CD4-positive, alpha-beta T cell (primary cell): ENCODE measurements at places on chromosomes 6 and 20. TPM values are rescaled to one million over a fixed set of nuclear protein-coding genes. Genes with fewer than 3 reads are reported as not detected.

The UBD gene
- not detected for total RNA-seq

The KCNB1 gene
- 0.08 TPM for total RNA-seq

The CDKN1A gene
- 98.6 TPM for total RNA-seq

The EYA2 gene
- not detected for total RNA-seq

The LIN28B gene
- not detected for total RNA-seq

The LY6G6C gene
- total RNA-seq: not detected

The HUS1B gene
- total RNA-seq: 3.1 TPM

The LPIN3 gene
- 1.9 TPM for total RNA-seq

The ELOVL2 gene
- total RNA-seq: not detected

The KIAA1755 gene
- not detected for total RNA-seq

The DAAM2 gene
- total RNA-seq: not detected

The C6orf120 gene
- 19.7 TPM for total RNA-seq

The IL17F gene
- total RNA-seq: not detected

The ENPP5 gene
- 0.19 TPM for total RNA-seq

The TNXB gene
- total RNA-seq: 9.0 TPM

The UCKL1 gene
- total RNA-seq: 46.1 TPM

The ULBP3 gene
- 0.44 TPM for total RNA-seq

The IYD gene
- not detected for total RNA-seq

The PTCHD4 gene
- not detected for total RNA-seq

The KIF3B gene
- 7.3 TPM for total RNA-seq
